ENCODE measurements at places on chromosomes 11 and 22. TPM values are rescaled to one million over a fixed set of nuclear protein-coding genes. Genes with fewer than 3 reads are reported as not detected.

- no peak for DNase-seq
Observed at GRCh38 chr11:67604815-67605214, 1.9 kb upstream of the NDUFV1 start.

CDON gene
- 25.8 TPM for total RNA-seq

OR2AG1 gene
- total RNA-seq, result not detected

GRCh38 chr11:47186076-47186699 is at the start of gene PACSIN3:
Gene PACSIN3, minus strand, starts transcription at chr11:47186434. Its CDS starts 3,707 bp downstream, at chr11:47182727.
- DNase-seq, result no peak

GRCh38 chr22:49810363-49811019 is 17.2 kb downstream of the BRD1 start:
- no peak for DNase-seq

GRCh38 chr11:48270621-48271020 is 7.0 kb downstream of the OR4X1 start:
- DNase-seq, result no peak

- DNase-seq, result no peak
Observed at GRCh38 chr11:43835104-43835503, 45.5 kb upstream of the ALKBH3 start.

DNA sequence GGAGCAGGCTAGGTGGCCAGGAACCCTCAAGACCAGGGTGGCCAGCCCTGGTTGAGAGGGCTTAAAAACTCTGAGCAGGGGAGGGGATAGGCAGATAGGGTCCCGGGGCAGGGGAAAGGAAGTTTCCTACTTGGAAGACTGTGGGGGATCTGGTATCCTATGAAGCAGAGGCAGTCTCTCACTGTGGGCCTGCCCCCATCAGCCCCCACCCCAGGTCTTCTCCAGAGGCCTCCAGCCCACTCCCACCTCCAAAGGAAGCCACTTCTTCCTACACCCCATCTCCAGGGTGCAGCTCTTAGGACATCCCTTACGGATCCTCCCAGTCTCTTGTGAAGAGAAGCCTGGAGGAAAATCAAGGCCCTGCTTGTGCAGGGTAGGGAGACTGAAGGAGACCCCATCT is 16.3 kb downstream of the SCN4B start:
- DNase-seq, result no peak

DNA sequence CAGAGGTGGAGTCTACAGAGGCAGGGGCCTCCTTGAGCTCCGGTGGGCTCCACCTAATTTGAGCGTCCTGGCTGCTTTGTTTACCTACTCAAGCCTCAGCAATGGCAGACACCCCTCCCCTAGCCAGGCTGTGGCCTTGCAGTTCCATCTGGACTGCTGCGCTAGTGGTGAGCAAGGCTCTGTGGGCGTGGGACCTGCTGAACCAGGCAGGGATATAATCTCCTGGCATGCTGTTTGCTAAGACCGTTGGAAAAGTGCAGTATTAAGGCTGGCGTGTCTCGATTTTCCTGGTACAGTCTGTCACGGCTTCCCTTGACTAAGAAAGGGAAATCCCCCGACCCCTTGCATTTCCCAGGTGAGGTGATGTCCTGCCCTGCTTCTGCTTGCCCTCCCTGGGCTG is 77.7 kb downstream of the GDPD4 start:
- DNase-seq, result peak; percentile 34

OR8I2 gene
- total RNA-seq, result not detected

DNA sequence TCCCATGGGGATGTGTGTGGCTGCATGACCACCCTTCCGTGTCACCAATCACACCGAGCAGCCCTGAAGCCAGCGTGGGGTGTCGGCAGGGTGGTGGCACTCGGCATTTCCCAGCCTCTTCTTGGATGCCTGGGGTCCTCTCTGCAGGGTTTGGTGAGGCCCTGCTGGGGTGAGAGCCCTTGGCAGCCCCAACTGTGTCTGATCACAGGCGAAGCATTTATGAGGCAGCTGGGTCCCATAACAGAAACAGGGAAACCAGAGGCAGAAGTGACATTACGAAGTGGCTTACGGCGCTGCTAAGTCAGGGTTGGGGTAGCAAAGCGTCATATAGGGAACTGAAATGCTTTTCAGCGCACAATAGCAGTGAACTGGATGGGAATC is 92.3 kb upstream of the SEPTIN5 start:
- DNase-seq, result no peak

DNA sequence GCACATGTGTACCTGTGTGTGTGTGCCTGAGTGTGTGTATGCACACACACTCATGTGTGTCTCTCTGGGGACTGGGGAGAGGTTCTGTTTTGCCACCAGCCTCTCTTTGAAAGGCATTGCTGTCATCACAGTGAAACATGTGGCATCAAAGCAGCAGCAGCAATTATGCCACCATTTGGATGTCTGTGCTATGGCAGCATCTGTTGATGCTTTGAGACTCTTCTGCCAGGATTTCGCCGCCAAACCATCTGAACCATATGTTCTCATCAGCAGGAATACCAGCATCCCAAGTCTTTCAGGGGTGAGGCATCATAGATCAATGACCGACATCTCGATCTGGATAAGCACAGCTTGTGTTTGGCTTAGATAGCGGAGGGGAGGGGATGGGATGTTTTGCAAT is 168.6 kb downstream of the FAT3 start:
- no peak for DNase-seq

OR52A5 gene
- not detected for total RNA-seq

DEPDC7 gene
- total RNA-seq, result 10.4 TPM

DNA sequence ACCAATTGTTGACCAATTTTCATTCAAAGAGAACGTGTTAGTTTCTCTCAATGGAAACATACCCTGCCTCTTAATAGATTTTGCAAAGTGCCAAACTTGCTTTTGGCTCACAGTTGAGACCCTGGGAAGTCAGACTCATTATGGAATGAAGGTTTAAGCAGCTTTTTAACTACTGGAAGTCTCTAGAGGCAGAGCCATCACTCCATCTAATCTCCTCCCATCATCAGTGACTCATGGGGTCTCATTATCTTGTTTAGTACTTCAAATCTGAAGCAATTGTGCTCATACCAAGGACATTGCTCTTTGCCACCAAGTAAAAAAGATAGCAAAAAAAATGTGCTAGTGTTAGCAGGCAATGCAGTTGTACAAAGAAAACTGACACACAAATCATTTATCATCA is 537.1 kb upstream of the LRRC4C start:
- DNase-seq, result no peak

DNA sequence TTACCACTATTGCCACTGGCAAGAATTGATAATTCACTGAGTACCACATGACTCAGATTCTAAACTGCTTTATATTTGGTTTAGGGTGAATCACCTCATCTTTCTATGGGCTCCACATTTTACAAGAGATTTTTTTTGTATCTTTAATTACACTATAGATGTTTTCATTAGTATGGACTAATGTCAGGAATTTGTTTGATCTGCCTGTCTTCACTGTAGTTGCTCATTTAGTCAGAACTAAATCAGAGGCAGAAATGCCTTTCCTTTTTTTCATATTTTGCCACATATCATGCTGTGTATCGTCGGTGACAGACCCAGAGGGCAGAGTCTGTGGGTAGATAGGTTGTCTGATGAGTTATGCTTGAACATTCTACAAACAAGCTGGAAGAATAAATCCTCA is 524.1 kb downstream of the METTL15 start:
- DNase-seq, result no peak

- peak; percentile 68 for DNase-seq
Observed at GRCh38 chr22:50303848-50304527, 3.5 kb downstream of the PLXNB2 start.

DNA sequence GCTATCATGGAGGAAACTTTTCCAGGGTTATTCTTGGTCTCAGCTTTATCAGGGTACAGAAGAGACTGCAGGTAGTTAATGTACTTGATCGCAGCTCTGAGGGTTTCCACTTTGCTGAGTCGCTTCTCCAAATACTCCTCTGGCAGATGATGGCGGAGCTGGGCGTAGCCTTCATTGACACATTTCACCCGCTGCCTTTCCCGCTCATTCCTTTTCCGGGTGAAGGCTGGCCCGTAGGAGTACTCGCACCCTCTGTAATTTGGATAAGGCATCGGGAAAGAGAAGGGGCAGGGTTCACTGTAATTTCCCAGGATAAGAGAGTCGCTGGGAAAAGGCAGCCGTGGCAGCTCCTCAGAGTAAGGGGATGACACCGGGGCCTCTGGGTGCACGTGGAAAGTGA is 4.9 kb upstream of the C11orf16 start:
- no peak for DNase-seq

GRCh38 chr11:58133309-58134076 is 8.2 kb upstream of the OR9I1 start:
- DNase-seq, result no peak

- no peak for DNase-seq
Observed at GRCh38 chr22:43917521-43917920, 6.1 kb upstream of the PNPLA3 start.

GRCh38 chr11:62909107-62909894 is 11.9 kb downstream of the CHRM1 start:
- DNase-seq, result peak; percentile 78

CBX7 gene
- 76.5 TPM for total RNA-seq

DNA sequence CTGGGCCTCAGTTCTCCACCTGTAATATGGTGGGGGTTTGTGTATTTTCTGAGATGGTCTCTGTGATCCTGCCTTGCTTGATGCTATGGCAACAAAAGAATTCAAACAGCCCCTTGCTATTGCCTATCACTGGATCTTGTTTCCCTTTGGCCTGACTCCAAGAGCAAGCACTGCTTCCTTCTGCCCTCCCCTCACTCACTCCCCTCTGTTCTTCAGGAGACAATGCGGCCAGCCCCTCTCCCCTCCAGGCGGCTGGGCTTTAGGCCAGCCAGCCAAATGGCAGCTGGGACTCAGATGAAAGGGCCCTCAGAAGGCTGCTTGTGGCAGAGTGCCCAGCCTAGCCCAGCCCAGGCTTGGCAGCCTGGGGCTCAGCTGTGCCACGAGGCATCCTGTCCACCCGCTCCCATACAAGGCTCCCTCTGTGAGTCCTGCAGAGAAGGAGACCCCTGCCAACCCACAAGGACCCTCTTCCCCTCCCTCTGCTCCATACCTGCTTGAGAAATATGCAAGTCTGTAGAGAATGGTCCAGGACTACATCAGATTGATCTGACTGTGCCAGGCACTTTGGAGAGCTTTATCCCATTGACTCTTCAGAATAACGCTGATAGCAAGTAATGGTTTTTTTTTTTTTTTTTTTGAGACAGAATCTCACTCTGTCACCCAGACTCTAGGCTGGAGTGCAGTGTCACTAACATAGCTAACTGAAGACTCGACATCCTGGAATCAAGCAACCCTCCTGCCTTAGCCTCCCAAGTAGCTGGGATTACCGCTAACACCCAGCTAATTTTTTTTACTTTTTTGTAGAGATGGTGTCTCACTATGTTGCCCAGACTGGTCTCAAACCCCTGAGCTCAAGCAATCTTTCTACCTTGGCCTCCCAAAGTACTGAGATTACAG is 7.6 kb upstream of the KCTD14 start:
- peak; percentile 73 for DNase-seq

GRCh38 chr11:93166862-93167261 is 30.9 kb downstream of the SLC36A4 start:
- no peak for DNase-seq

GRCh38 chr11:10338287-10338686 is 33.4 kb downstream of the ADM start:
- DNase-seq, result no peak

All from mucosa of gallbladder (tissue), 1 donor.